Upper lobe of right lung (tissue), 1 donor: ENCODE measurements at places on chromosomes 7 and 10. TPM values are rescaled to one million over a fixed set of nuclear protein-coding genes. Genes with fewer than 3 reads are reported as not detected.

Gene PTPN20
- 2.6 TPM for total RNA-seq

DNA sequence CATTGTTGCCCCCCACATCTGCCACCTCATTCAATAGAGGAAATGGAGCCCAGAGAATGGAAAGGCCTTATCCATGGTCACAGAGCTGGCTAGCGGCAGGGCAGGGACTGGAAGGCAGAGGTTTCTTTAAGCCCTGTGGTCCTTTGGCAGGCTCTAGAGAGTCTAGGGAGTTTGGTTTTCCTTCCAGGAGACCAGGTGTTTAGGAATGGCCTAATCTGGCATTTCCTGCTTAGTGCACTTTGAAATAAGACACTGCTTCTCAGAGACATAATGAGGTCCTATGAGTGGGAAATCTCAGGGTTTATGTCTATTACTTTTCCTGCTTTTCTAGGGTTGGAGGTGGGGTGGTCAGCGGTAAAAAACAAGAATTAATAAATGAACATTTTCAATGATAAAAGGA, 6.1 kb downstream of the MARVELD1 start:
- DNase-seq, result no peak

DNA sequence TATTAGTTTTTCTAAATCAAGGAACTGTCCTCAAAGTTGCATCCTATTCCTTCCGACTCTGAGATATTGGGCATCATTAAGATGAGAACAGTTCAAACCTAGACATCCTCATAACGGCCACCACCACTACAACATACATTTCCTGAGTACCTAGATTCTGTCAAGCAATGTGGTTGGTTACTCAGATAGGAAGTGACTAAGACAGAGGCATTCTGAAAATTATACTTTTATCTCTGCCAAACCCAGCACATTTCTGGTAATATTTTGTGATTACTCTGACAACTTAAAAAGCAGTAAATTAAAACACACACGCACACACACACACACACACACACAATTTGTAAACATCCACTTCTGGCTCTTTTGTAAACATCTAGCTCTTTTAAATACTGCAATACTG, 291.2 kb upstream of the MEOX2 start:
- DNase-seq, result no peak

DNA sequence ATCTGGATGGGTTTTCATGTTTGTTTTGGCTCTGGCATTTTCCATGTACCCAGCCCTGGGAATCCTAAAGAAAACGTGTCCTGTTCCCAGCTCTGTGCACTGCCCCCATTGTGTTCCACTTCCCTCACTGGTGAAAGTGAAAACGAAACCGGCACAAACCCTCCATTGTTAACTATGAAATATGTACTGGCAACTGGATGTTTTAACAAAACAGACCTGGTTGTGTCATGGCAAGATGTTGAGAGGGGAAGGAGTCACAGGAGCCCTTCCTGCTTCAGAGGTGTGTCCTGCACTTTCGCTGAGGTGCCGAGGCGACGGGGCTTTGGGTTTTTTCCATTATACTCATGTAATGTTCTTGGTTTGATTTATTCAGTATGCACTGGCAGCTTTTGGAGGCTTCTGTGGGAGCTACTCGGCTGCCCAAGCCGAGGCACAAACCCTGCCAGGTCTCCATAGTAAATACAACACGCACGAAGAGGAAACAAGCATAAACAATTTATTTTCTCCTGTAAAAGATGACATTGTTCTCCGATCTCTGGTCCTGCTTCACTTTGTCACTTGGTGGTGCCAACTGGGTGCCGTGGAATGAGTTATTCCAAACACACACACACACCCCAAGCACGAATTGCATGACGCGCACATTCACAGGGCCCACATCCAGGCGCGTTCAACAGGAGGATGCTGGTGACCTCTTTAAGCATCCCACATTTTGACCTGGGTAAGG, 118.2 kb downstream of the CDK6 start:
- no peak for DNase-seq

- no peak for DNase-seq
Measured at GRCh38 chr10:2278363-2278762, 541.0 kb upstream of the ADARB2 start.

- DNase-seq, result peak; percentile 54
Measured at GRCh38 chr10:1626835-1627234, 110.5 kb downstream of the ADARB2 start.

GRCh38 chr10:17255512-17255911, 27.5 kb downstream of the VIM start:
- no peak for DNase-seq

GRCh38 chr10:130010653-130011052, 46.6 kb upstream of the EBF3 start:
- no peak for DNase-seq

- DNase-seq, result no peak
Measured at GRCh38 chr10:123642697-123643096, 23.5 kb upstream of the GPR26 start.
